AG08395 (cell line): ENCODE measurements at places on chromosomes 5 and 9.

DNA sequence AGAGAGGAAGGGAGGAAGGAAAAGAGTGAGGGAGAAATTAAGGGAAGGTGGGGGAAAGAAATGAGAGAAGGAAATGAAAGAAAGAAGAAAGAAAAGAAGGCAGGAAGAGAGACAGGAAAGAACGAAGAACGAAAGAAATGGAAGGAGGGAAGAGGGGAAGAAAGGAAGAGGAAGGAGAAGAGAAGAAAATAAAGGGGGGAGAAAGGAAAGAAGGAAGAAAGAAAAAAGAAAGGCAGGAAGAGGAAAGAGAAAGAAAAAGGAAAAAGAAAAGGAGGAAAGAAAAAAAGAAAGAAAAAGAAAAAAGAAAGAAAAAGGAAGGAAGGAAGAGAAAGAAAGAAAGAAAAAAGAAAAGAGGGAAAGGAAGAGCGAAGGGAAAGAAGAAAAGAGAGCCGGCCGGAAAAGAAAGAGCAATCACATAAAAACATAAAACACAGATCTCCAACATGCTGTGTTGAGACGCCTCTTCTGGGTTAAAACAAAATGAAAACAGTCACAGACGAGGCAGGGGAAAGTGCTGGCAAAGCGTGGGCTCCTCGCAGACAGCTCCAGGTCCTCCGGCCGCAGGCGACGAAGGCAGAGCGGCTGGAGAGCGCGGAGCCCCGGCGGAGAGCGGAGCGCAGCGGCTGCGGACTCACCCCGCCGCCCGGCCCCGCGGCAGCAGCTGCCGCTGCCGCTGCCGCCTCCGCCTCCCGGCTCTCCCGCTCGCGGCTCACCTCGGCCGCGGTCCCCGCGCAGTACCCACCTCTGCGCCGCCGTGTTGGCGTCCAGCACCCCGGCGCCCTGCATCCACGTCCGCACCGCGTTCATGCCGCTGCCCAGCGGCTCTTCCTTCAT is 896 bp downstream of the EBF1 start:
- peak; percentile 37 for DNase-seq

GRCh38 chr5:133664422-133664821 is 52.1 kb upstream of the FSTL4 start:
- DNase-seq, result peak; percentile 52

DNA sequence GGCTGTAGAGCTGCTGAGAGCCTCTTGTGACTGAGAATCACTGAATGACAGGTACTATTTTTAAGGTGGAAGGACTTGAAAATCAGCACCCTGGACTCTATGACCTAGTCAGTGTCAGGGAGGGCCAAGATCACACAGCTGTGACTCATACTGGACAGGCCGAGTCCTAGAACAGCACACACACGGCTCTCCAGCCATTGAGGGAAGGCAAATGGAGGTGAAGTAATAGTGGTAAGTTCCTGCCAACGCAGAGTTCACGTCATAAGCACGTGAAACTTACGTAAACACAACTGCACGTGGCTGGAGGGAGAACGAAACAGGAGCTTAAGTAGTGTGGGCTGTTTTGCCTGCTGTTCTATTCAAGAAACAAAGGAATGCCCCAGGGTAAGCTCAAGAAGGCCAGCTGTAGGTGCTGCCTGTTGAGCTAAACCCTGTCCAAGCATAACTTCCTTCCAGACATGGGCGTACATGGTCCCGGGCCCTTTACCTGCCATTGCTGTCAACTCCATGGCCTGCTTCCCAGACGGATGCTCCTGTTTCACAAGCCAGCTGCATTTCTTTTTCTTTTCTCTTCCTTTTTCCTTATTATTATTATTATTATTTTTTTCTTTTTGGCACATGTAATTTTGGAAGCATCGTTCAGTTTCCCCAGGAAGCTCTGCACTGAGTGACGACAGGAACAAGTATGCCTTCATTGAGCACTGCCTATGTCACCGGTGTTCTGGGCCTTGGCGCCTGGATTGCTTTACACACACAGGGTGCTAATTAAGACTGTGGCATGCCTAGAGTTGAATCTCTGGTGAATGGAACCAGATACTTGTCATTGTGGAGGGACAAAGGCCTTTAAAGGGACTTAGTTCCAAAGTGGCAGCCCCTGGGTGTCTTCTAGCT is 10.2 kb upstream of the LCP2 start:
- peak; percentile 29 for DNase-seq

- DNase-seq, result no peak
Measured at GRCh38 chr5:74064225-74064624, 438.2 kb downstream of the ARHGEF28 start.

DNA sequence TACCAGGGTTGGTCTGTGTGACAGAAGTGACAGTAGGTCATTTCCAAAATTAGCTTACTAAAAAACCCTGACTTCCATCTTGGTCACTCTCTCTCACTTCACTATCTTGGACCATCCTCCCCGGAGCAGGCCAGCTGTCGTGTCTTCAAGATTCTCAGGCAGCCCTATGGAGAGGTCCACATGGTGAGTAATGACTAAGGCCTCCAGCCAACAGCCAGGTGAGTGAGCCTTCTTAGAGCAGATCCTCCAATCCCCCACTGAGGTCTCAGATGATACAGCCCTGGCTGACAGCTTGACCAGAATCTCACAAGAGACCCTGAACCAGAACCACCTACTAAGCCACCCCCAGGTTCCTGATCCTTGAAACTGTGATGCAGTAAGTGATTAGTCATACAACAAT is 92.0 kb downstream of the DCP2 start:
- no peak for DNase-seq

DNA sequence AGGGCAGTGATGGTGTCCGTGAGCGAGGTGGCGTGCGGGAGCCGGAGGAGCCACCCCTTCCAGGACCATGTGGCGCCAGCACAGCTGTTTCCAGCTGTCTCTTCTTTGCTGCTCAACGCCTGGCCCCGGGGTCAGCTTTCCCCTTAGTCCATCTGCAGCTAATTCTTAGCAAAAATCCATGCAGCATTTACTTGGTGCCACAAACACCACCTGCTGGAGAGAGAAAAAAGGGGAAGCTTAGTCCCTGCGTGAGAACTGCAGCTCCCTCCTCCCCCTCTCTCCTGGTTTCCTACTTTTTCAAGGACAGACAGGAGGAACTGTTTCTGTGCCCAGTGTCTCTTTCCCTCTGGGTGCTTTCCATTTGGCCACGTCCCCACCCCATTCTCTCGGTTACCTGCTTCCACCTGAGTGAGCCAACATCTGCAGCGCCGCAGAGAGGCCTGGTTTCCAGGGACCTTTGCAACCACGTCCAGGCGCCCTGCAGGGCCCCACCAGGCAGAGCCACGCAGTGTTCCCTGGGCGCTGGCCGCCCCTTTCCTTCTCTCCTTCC is 3.4 kb downstream of the SLC6A19 start:
- DNase-seq, result peak; percentile 27

DNA sequence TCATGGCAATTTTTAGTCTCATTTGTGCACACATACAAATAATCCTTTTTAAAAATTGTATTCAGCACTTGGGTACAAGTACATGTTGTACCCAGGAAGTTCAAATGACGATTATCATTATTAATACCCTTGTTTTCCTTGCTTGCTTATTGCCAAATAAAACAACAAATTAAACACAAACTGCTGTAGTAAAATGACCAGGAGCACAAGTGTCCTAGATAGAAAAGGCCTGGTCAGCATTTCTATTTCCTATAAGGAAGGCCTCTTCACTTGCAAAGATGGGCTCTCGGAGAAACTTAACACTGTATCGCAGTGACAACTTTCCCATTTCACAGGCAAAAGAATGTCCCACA is 34.7 kb upstream of the PLPP1 start:
- DNase-seq, result no peak

GRCh38 chr5:109413458-109413857 is 3.7 kb upstream of the PJA2 start:
- no peak for DNase-seq
